Adipocyte (in vitro differentiated cells): ENCODE measurements at places on chromosomes 7 and 10.

- DNase-seq: no peak
These were observed 3.7 kb downstream of the GOT1 start for GRCh38 chr10:99426689-99427088.

GRCh38 chr7:81014266-81014665 lies 95.4 kb upstream of the SEMA3C start:
- no peak for DNase-seq

DNA sequence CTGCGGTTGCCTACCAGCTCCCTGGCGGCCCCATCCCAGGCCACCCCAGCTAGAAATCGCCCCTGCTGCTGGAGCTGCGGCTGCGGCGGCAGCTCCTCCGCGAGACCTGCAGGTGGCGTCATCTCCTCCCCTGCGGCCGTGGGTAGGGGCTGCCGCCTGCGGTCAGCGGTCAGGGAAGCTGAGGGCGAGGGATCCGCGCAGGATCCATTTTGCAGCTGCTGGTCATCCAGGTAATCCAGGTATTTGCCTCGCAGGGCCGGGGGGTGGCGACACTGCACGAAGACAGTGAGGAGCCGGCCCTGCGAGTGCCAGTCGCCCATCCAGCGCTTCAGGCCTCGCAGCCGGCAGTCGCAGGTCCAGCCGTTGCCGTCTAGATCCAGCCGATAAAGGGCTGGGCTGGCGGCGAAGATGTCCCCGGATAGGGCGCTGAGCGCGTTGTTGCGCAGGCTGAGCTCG lies 1.5 kb downstream of the TRIL start:
- peak; percentile 77 for DNase-seq

DNA sequence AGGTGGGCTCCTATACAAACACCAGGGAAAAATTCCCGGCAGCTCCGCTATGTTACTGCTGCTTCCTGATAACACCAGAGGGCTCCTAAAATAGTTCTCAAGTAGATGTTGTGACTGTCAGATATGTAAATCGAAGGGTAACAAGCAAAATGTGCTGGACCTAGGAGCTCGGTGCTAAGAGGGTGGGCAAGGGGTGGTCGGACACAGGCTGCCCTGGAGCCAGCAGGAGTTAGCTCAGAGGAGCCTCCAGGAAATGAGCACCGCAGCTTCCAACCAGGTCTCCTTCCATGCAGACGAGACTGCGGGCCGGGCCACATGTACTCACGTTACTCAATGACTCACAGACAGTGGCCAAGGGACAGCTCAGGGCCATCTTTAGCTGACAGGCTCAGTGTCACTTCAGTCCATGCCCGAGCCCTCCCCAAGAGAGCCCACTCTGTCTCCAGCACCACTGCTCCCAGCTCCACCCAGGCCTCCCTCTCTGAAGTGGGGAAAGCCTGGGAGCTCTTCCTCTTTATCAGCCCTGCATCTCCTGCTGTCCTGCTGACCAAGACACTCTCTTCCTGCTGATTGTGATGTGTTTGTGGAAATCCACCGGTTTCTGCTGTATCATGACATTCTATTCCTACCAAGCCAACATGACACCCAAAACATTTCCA lies 37.2 kb upstream of the TMEM273 start:
- DNase-seq: no peak

- no peak for DNase-seq
These were observed 22.5 kb upstream of the HPS1 start for GRCh38 chr10:98469001-98469931.

DNA sequence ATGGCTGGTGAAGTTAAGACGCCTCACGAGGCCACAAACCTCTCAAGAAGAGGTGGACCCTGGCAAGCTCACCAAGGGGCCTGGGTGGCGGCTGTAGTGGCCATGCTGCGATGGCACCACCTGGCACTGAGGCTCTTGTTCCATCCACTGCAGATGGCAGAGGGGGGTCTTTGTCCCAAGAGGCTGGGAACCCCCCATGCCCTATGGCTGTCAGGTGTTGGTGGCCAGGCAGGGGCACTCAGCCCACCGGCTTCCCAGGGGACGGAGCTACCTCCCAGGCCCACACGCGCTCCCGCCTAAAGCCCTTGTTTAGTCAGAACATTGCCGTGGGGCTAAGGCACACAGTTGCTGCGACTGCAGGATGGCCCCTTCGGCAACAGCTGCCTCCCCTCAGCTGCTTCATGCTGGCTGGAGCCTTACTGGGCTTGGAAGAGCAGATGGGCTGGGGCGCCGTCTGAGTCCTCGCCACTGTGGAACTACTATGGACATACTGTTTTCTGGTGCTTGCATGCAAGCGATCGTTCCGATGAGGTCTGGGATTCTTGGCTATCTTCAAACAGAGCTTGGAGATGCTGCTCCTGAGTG lies 46.8 kb downstream of the DPYSL4 start:
- DNase-seq: no peak

DNA sequence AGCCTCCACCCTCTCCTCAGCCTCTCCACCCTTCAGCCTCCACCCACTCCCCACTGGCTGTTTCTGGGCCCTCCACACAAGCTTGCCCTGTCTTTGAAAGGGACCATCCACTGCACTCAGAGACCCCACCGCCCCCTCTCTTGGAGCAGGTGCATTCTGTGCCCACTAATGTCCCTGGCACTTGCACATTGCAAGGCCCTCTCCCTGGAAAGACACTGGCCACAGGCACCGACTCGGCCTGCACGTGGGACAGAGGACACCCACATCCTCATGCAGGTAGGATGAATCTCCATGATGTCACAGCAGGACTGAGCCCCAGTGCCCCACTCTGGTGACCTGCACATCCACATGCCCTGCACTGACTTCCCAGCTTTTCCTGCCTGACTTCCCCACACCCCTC lies 36.8 kb upstream of the EBF3 start:
- DNase-seq: no peak

DNA sequence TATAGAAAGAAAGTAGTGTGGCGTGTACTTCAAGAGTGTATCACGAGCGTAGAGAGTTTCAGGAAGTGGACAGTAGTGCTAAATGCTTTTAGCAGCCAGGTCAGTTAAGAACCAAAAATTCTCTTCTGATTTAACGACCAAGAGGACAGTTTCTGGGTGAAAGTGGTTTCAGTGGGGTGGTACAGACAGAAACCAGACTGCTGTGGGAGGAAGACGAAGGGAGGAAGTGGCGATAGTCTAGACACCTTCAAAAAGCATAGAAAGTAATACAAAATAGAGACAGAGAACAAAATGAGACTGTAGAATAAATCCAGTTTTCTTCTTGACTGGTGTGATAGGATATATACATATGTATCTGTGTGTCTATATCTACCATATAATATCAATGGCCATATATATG lies 93.5 kb downstream of the MBL2 start:
- DNase-seq: no peak

DNA sequence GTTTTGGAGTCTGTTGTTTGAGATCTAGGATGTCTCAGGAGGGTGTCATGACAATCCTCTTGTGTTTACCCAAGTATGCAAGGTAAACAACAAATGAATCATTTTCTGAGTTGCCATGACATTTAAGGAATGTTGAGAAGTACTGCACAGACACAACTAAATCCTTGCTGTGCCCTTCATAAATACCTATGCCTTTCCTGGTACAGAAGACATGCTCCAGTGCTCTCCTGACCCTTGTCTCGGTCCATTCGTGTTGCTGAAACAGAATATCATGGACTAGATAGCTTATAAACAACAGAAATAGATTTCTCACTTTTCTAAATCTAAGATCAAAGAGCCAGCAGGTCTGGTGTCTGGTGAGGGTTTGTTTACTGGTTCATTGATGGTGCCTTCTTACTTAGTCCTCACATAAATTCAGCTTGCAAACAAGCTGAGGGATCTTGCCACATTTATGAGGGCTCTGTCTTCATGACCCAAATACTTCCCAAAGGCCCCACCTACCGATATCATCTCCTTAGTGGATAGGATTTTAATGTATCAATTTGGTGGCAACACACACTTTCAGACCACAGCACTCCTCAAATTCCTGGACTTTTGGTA lies 341.8 kb upstream of the SEMA3A start:
- DNase-seq: peak; percentile 6
